Stimulated activated CD4-positive, alpha-beta T cell treated with anti-CD3 and anti-CD28 coated beads, Interleukin-2, amount 100 ng/mL, for 4 hours (primary cell): ENCODE measurements at places on chromosomes 6 and 20.
A peak's percentile ranks its signal among the peaks of the same experiment; 100 is the strongest.

DNA sequence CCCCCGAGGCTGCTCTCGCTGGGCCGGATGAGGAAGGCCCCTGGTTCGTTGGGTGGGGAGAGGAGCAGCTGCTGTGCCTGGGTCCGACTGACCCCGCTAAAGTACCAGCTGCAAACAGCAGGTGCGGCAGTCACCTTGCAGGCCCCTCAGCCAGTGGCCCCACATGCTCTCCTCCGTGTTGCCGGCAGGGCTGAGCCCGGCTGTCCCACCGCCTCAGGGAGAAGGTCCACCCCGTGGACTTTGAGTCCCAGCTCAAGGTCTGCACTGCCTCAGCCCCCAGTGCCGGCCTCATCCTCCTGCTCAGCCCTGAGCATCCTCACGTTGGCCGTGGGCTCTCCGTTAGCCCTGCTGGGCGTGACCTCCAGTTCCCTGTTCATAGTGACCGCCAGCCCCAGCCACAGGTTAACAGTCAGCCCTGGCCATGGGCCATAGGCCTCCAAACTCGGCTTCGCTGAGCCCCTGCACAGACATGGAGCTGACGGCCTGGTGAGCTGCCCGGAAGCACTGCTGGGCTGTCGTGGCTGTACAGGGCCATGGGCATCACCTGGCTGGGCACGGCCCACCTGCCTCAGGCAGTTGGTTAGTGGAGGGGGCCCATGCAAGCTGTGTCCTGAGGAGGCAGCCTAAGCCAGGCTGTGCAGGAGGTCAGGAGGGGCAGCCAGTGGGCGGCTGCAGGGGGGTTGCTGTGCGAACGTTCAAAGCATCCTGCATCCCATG, 3.1 kb downstream of the SRMS start:
- no peak for DNase-seq

DNA sequence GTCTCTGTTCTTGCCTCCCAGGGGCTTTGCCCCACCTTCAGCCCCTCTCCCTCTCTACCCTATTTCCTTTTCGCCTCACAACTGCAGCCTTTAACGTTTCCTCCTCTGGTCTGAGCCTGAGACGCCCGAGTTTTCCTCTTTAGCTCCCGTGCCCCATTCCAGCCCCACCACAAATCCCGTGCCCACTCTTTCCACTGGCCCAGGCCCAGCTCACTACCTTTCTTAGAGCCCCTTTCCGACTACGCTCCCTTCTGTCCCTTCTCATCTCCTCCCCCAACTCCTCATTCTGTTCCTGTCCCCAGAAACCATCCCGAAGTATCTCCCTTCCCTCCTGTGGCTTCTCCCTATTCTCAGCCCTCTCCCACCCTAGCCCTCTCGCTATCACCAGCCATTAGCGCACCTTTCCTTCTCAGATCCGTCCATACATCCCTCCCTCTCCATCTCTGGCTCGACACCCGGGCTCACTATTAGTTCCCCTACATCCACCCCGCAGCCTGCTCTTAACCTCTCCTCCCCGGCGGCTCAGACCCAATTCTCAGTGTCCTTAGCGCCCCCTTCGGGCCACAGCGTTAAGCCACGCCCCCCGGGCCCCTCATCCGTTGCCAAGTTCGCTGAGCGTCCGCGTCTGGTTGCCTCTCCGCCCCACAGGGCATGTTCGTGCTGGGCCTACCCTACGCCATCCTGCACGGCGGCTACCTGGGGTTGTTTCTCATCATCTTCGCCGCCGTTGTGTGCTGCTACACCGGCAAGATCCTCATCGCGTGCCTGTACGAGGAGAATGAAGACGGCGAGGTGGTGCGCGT, 2.7 kb downstream of the SLC32A1 start:
- peak; percentile 31 for DNase-seq

DNA sequence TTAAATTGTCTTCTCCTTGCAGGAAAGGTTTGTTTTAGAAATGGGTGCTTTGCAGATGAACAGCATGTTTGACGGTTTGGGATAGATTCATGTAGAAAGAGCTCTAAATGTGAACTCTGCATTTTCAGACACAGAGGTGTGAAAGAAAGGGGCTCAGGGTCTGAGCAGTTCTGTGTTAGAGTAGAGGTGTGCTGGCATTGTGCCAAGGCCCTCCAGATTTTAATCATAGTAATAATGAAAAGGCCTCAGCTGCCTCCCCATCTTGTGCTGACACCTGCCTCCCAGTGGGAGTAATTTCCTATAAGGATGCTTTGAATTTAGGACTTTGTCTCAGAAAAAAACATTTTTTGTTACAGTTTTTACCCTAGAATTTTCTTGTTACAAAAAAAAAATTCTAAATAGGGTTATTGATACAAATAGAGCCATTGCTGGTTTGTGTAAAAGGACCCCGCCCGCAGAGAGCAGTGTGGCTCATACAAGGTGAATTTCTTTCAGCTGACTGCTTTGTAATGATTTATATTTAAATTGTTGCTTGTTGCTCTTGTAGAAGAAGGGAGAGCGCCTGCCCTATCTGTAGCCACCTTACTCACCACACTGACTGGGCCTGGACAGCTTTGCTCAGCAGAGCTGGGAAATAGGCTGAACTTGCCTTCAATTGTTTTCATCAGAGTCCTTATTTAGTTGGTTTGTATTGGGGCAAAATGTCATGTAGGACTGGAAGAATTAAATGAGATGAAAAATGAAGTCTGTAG, 294.5 kb downstream of the ZFAND3 start:
- DNase-seq, result no peak

DNA sequence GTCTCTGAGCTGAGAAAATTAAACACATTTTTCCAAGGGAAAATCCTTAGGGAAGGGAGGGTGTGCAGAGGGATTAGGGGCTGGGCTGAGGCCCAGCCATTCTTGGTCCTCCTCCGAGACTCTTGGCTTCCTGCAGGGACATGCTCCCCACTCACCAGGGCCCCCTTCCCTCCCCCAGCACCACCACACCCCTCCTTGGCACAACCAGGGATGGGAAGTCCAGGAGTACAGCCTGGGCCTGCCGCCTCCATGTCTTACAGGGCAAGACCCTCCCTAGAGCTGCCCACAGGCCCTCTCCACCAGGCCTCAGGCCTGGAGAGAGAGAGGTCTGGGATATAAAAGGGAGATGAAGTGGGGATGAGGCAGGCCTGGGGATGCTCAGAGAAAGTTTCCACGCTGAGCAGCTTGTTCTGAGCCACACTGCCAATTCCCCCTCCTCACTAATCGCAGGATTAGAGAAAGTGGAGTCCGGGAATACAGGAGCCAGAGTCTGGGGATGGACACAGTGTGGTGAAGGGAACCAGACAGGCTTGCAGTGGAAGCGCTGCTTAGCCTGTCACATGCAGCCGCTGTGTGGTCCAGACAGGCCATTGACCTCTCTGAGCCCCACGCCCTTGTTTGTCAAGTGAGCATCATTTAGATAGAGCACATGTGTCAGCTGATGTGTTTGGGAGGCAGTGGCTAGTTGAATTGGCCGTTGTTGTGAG, 105.5 kb downstream of the MRPL14 start:
- no peak for DNase-seq

DNA sequence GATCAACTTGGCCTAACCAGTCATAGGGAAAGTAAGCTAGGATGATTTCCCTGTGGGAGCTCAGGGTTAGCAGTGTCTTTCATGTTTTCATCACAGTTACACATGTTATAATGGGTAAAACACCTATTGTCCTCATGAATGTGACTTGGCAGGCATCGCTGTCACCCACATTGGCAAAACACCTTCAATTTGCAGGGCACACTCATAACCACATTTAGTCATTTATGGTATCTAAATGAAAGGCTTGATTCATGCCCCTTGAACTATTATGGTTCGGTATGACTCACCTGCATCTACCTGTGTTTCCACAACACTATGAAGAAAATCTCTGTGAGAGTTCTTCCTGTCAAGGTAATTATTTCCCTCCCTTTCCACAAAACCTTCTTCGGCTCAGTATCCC, 49.2 kb downstream of the FRK start:
- DNase-seq, result peak; percentile 2
